IPS DF 6.9 (cell line): ENCODE measurements at places on chromosomes 7 and 10.

DNA sequence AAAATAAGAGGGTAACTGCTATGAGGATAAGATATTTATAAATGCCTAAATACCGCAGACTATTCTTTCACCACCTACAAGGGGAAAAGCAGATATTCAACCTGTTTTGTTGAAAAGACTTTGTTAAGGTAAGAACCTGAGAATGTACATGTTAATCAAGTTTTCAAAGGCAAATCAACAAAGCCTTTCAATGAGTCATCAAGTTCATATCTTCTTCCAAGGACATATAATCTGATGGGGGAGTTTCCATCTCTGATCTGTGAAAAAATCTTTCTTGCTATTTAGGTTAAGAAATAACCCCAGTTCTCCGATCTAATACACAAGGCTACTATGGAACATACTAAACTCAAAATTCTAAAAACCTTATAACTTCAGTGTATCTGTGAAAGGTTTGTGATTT, 40.0 kb upstream of the ANLN start:
- no peaks in the 10 kb centered on the region for H3K27me3 ChIP-seq
- H3K36me3 ChIP-seq, result no peaks in the 10 kb centered on the region

DNA sequence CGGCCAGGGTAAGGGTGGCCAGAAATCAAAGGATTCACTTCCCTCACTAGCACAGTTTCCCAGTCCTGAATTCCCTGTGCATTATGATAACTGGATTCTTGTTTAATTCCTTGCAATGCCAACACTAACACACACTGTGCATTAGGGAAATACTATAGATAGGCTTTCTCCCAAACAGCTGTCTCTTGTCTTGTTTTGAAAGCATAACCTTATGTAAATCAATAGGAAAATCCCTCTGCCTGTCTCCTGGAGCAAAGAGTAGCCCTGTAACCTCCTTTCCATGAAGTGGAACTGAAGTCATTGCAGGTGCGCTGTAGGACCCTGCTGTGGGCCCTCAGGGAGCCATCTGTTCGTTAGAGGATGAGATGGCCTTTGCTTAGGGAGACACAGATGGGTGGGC, 82.8 kb upstream of the FAM171A1 start:
- H3K27ac ChIP-seq, result no peak overlapping the region
- no peak for DNase-seq
- H3K27me3 ChIP-seq, result peaks cover 2% of the 10 kb centered on the region; the same call in 1 of the 2 replicates

DNA sequence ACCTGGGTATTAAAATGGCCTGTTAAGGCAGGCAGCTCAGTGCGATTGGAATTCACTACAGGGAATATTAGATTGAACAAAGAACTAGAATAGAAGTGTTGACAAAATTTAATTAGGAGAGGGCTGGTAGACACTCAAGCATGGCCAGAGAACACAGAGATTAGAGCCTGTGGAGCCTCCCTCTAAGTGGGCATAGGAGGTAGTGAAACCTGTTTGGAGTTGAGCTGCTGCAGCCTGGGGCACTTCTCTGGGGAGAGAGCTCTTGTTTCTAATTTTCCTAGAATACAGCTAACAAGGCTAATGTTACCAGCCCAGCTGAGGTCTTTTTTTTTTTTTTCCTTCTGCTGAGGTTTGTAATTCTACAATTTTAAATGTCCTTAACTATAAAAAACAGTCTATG, 46.4 kb downstream of the TMEM168 start:
- no peak for DNase-seq
- no peaks in the 10 kb centered on the region for H3K4me1 ChIP-seq
- no peak overlapping the region for H3K27ac ChIP-seq
- H3K36me3 ChIP-seq, result no peaks in the 10 kb centered on the region
- no peaks in the 10 kb centered on the region for H3K27me3 ChIP-seq

DNA sequence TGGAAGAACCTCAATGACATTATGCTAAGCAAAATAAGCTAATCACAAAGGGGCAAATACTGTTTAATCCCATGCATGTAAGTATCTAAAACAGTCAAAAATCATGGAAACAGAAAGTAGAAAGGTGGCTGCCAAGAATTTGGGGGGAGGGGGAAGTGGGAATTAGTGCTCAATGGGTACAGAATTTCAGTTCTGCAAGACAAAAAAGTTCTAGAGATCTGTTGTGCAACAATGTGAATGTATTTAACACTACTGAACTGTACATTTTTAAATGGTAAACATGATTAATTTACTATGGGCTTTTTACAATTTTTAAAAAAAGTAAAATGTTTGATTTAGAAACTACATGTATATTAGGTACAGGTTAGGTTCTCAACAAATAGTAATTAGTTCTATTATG, 11.9 kb downstream of the EZH2 start:
- no peaks in the 10 kb centered on the region for H3K27me3 ChIP-seq
- no peak for DNase-seq
- no peaks in the 10 kb centered on the region; the same call in 1 of the 2 replicates for H3K4me1 ChIP-seq

DNA sequence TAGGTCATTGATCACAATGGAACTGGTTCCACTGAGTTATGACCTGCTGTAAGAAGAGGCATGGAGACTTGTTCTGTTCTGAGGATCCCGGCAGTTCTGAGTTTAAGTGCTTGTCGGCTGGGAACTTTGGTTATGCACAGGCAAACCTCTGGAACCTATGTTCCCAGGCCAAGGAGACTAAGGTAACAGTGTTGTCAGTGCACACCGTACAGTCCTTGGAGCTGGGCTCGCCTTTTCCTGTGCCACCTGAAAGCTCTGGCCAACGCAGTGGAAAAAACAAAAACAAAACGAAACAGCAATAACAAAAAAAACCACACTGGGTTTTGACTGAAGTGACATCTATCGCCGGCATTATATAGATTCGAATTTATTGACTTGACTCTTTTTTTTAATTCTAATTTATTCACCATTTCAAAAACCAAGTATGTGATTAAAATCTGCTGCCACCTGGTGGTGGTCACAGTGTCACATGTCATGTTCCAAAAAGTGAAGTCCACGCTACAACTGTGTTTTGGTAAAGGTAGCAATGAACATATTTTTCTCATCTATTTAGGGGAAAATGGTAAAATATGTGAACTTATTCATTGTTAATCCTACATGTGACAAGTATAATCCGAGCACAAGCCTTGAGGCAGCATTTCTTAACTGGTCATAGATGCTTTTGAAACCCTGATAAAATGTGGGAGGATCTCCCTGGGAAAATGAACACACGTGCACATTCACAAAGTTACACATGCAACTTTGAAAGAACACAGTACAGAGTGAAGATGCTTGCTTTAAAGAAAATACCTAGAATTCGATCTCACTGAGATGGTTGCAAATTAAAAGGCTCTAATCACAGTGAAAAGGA, 113.8 kb upstream of the PPP2R2D start:
- DNase-seq, result no peak
- H3K27ac ChIP-seq, result no peak overlapping the region
- H3K27me3 ChIP-seq, result no peaks in the 10 kb centered on the region
- H3K4me3 ChIP-seq, result no peak overlapping the region
- no peaks in the 10 kb centered on the region; the same call in 1 of the 2 replicates for H3K4me1 ChIP-seq

DNA sequence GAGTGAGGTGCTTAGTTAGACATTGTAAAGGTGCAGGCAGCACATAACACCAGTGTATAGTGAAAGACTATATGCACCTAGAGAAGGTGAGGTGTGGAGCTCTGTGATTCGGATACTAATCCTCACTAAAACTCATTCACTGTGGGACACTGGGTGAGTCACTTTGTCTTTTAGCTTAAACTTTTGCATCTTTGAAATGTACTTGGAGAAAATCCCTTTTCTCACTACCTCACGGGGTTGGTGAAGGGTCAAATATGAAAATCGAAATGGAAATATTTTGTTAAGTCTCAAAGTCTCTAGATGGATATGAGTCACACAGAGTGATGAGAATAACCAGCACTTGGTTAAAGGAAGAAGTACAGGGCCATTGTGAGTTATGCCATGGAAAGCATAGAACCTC, 38.0 kb downstream of the MDFIC start:
- H3K27me3 ChIP-seq, result no peaks in the 10 kb centered on the region
- no peak overlapping the region for H3K4me3 ChIP-seq
- no peak overlapping the region for H3K27ac ChIP-seq
- no peaks in the 10 kb centered on the region for H3K4me1 ChIP-seq

GRCh38 chr7:51471210-51471980, 154.8 kb upstream of the COBL start:
- 0 out of 2 replicates have a peak overlapping the region, but pooled peaks have one; percentile 1 for H3K4me3 ChIP-seq
- no peak for DNase-seq
- H3K36me3 ChIP-seq, result no peaks in the 10 kb centered on the region
- no peak overlapping the region for H3K27ac ChIP-seq

DNA sequence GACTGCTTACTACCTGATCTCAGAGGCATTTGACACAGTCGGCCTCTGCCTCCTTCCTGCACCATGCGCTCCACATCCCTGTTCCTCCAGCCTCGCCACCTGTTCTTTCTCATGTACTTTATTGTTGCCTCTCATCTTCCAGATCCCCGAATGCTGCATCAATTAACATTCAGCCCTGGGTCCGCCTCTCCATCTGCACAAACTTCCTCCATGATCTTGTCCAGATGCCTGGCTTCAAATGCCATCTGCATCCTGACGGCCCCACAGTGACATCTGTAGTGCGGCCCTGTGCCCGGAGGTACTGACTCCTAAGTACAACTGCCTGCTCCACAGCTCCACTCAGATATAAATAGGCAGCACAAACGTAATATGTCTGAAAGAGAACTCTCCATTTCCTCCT, 51.2 kb upstream of the STK17A start:
- H3K27ac ChIP-seq, result no peak overlapping the region
- H3K4me1 ChIP-seq, result no peaks in the 10 kb centered on the region; the same call in 1 of the 2 replicates
- H3K27me3 ChIP-seq, result no peaks in the 10 kb centered on the region

GRCh38 chr7:50739744-50740435, 42.8 kb downstream of the GRB10 start:
- no peak overlapping the region for H3K4me3 ChIP-seq
- no peaks in the 10 kb centered on the region for H3K36me3 ChIP-seq
- peaks cover 5% of the 10 kb centered on the region; the same call in 1 of the 2 replicates for H3K4me1 ChIP-seq
- no peak overlapping the region for H3K27ac ChIP-seq
- DNase-seq, result no peak
- no peaks in the 10 kb centered on the region for H3K27me3 ChIP-seq

GRCh38 chr7:5295039-5296014, 12.6 kb downstream of the SLC29A4 start:
- peak overlapping the region; percentile 36; the same call in 1 of the 2 replicates for H3K4me3 ChIP-seq
- no peaks in the 10 kb centered on the region for H3K27me3 ChIP-seq
- DNase-seq, result no peak
- peaks cover 5% of the 10 kb centered on the region; the same call in 1 of the 2 replicates for H3K4me1 ChIP-seq
- H3K36me3 ChIP-seq, result no peaks in the 10 kb centered on the region
- no peak overlapping the region for H3K27ac ChIP-seq

DNA sequence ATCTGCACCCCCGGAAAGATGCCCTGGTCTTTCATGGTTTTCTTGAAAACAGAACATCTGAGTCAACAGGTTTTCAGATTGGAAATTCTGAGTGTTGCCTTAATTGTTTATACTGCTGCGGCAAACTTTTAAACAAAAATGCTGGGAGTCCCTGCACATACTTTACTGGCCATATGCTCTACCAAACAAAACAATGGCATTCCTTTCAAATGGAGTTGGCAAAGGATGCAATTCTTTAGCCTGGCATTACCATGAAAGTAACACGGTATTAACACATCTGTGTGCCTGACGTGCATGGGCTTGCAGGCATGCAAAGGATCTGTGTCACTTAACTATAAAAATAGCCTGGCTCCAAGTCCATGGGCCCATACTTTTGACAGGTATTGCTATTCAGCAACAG, 4.2 kb downstream of the INHBA start:
- no peaks in the 10 kb centered on the region for H3K27me3 ChIP-seq
- no peaks in the 10 kb centered on the region for H3K36me3 ChIP-seq
- peaks cover 3% of the 10 kb centered on the region; the same call in 1 of the 2 replicates for H3K4me1 ChIP-seq
- DNase-seq, result no peak

DNA sequence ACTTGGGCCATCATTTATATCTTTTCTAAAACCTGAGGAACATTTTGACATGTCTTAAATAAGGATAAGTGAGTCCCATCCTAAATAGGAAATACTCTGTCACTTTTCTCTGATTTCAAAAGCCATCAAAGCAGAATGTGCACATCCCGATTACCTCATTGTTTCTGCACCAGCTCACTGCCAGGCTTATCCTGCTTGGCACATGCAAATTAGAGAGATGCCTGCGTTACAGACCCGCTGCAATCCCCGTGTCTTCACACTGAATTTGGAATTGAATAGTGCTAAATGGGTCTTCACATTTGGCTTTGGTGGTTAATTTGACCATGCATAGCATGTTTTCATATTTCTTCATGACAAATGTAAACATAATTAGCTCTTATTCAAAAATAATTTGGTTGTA, 279.5 kb downstream of the WDR37 start:
- H3K27me3 ChIP-seq, result no peaks in the 10 kb centered on the region
- DNase-seq, result no peak
- no peak overlapping the region for H3K4me3 ChIP-seq
- no peaks in the 10 kb centered on the region for H3K36me3 ChIP-seq
- no peaks in the 10 kb centered on the region for H3K4me1 ChIP-seq
- no peak overlapping the region for H3K27ac ChIP-seq

GRCh38 chr10:130637089-130637676, 501.0 kb downstream of the GLRX3 start:
- no peaks in the 10 kb centered on the region for H3K27me3 ChIP-seq
- H3K36me3 ChIP-seq, result no peaks in the 10 kb centered on the region
- no peak overlapping the region for H3K27ac ChIP-seq
- DNase-seq, result no peak
- H3K4me3 ChIP-seq, result no peak overlapping the region
- no peaks in the 10 kb centered on the region for H3K4me1 ChIP-seq

DNA sequence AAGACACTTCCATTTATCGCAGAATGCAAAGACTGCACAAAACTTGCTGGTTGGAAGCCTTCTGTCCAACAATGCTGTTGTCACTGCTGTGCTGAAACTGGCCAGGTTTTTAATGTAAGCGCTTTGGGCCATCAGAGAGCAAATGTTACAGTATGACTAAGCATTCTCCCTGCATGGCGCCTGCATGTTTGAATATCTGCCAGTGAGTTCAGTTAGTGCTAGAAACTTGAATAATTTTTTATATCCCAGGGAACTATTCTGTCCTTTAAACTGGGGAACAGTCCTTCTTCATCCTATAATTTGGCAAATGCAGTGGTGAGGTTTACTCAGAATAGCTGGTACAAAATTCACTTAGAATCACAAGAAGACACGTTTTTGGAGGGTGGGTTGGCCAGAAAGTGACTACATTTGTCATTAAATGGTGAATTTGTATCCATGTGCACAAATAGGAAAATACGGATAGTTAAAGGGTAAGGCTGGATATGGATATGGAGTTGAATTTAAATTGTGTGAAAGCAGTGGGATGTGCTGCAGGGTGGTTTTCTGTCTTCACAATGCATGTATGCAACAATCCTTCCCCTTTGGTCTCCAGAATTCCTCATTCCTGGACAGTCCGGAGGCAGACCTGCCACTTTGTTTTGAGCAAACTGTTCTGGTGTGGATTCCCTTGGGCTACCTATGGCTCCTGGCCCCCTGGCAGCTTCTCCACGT, 1.7 kb downstream of the ABCC2 start:
- peaks cover 2% of the 10 kb centered on the region for H3K4me1 ChIP-seq
- H3K27me3 ChIP-seq, result no peaks in the 10 kb centered on the region
- DNase-seq, result no peak
- no peaks in the 10 kb centered on the region for H3K36me3 ChIP-seq
- H3K4me3 ChIP-seq, result no peak overlapping the region
